Muscle of back (tissue), 13 donors: ENCODE measurements at places on chromosomes 11 and 22. TPM values are rescaled to one million over a fixed set of nuclear protein-coding genes. Genes with fewer than 3 reads are reported as not detected.

ZDHHC8 gene
- polyA plus RNA-seq: 33.2 TPM

CEND1 gene
- 0.65 TPM for polyA plus RNA-seq

FGF3 gene
- not detected for polyA plus RNA-seq

MED17 gene
- 24.1 TPM for polyA plus RNA-seq

OR8G1 gene
- polyA plus RNA-seq: not detected

KRTAP5-2 gene
- polyA plus RNA-seq: not detected

CDPF1 gene
- polyA plus RNA-seq: 9.7 TPM

CD3E gene
- 0.36 TPM for polyA plus RNA-seq

PPP6R3 gene
- polyA plus RNA-seq: 49.6 TPM

TPBGL gene
- 0.31 TPM for polyA plus RNA-seq

CNTF gene
- polyA plus RNA-seq: 0.57 TPM

DNA sequence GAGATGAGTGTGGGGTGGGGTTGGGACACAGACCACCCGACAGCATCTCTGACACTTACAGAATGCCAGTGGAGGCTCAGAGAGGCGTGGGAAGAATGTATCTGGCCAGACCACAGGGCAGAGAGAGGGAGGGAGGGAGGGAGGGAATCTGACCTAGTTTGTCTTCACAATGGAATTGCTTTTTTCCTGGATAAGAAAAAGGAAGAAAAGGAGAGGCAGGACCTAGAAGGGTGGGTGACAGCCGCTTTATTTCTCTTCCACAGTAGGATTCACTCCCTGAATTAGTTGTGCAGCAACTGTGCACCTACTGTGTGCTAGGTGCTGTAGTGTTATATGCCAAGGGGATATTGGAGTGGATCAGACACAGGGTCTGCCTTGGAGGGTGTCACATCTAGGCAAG, 3.7 kb downstream of the KCNK4 start:
- no peak for DNase-seq

GRCh38 chr22:46053563-46054090, 76.7 kb upstream of the WNT7B start:
- DNase-seq: peak; percentile 92

- no peak for DNase-seq
These were observed 70.4 kb downstream of the IGLL1 start for GRCh38 chr22:23509571-23510302.

DNA sequence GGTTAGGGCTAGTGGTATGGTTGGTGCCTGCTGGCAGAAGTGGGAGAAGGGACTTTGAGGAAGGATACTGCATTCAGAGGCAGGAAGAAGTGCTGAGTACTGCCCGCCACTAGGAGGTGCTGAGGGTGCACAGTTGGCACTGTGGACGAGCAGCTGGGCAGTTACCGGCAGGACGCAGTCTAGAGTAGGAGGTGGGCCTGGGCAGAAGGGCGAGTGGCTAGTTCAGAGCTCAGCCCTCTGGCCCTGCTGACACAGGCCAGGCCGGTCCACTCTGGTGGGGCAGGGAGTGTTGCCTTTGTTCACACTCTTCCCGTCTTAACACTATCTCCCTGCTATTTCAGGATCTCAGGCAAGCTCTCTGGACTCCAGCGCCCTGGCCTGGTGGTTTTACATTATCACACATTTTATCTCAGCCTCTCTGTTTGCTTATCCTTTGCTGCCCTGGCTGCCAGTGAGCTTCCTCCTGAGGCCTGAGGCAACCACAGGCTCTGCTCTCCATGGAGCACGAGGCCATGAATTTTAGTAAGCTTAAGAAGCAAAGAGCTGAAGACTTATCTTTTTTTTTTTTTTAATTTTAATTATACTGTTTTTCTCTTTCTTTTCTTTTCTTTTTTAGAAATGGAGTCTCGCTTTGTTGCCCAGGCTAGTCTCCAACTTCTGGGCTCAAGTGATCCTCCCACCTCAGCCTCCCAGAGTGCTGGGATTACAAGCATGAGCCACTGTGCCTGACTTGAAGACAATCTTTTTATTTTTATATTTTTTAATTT, 26.9 kb downstream of the SNAP29 start:
- DNase-seq: peak; percentile 68

DNA sequence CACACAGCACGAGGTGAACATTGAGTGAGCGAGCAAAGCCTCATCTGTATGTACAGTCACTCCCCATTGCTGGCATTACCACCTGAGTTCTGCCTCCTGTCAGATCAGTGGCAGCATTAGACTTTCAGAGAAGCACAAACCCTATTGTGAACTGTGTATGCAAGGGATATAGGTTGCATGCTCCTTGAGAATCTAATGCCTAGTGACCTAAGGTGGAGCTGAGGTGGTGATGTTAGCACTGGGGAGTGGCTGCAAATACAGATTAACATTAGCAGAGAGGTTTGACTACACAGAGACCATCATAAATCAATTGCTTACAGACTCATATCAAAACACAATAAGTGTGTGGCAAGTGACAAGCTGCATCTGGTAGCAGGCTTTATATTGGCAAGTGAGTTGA, 262.5 kb upstream of the ANO5 start:
- no peak for DNase-seq

DNA sequence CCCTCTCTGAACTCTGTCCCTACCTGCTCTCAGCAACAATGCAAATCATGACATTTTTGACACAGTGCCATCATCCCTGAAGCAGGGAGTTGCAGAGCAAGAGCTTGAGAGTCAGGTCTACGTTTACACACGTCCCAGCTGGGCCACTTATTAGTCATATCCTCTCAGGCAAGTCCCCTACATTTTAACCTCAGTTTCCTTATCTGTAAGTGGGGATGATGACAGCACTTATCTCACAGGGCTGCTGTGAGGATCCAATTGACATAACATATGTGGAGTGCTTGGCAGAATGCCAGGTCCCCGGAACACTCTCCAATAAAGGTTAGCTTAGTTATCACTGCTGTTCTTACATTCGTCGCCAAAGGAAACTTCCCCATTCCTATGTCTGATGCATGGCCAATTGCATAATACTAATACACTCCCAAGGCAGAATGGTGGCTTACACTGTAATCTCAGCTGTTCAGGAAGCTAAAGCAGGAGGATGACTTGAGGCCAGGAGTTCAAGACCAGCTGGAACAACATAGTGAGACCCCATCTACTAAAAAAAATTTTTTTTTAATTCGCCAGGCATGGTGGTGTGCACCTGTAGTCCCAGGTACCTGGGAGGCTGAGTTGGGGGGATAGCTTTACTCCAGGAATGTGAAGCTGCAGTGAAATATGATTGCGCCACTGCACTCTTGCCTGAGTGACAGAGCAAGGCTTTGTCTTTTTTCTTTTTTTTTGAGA, 16.6 kb downstream of the ASCC2 start:
- peak; percentile 57 for DNase-seq

- DNase-seq: no peak
These were observed 41.1 kb downstream of the UBASH3B start for GRCh38 chr11:122696662-122697061.

DNA sequence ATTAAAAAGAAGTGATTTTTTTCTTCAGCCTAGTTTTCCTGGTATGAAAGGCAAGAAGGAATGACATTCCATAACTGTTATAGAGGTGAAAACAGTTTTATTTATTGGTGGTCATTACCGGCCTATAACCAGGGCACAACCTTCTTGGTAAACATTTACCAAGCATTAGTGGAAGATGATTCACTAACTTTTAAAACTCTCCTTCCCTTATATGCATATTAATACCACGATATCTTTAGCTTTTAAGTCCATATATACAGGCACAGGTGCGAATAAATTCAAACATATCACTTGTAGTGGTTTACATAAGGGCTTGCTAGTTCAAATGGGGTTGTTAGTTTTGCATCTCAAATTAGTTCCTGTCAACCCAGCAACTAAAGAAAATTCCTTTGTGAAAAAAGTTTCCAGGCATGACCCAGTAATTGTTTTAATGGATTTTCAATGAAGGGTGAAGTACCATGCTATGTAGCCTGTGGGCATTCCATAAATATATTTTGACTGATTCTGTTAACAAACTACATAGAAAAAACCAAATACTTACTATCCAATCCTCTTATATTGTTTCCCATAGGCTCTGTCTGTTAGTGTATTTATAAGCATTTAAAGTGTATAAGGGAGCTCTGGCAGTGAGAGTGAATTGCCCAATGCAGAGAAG, 30.6 kb upstream of the ROBO3 start:
- DNase-seq: no peak

DNA sequence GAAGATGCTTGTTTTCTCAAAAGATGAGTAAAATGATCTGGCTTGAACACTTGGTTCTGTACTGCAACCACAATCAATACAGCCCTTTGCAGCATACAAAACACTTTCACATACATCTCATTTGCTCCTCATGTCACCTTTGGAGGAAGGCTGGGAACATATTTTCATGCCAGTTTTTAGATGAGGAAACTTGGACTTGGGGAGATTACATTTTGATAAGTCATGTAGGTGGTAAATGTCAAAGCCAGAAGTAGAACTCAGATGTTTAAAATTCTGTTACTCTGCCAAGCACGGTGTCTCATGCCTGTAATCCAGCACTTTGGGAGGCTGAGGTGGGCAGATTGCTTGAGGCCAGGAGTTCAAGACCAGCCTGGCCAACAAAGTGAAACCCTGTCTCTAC, 121.8 kb downstream of the MICAL2 start:
- DNase-seq: no peak

- no peak for DNase-seq
These were observed 2.7 kb downstream of the MUC5B start for GRCh38 chr11:1225386-1226225.

- peak; percentile 80 for DNase-seq
These were observed 134.1 kb downstream of the UVRAG start for GRCh38 chr11:75949023-75949672.

GRCh38 chr11:129722529-129722928, 93.1 kb upstream of the TMEM45B start:
- no peak for DNase-seq

DNA sequence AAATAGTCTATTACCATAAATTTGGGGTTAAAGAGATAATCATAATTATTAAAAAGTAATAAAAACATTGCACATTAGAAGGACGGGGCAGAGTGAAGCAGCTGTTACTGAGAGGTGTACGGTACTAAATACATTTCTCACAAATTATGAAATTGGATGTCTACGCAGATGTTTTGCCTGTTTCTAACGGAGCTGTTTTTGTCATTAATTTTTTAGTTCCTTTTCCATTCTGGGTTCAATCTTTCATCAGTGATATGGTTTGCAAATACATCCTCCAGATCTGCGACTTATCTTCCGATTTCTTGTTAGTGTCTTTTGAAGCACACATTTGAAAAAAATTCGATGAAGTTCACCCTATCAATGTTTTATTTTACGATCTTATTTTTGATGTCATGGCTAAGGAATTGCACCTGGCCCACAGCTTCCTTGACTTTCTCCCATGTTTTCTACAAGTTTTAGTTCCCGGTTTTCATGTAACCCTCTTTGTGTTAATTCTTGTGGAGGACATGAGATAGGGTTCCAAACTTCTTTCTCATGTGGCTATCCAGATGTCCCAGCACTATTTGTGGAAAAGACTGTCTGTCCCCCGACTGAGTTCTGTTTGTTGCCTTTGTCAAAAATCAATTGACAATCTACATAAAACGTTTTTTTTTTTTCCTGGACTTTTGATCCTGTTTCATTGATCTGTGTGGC, 21.3 kb upstream of the KRTAP5-6 start:
- DNase-seq: no peak

- DNase-seq: peak; percentile 83
These were observed 36.6 kb downstream of the RPL27A start for GRCh38 chr11:8719211-8719649.

- no peak for DNase-seq
These were observed 160.7 kb upstream of the GRIA4 start for GRCh38 chr11:105449100-105449734.

- peak; percentile 82 for DNase-seq
These were observed 662.1 kb downstream of the NTM start for GRCh38 chr11:132032555-132032954.

DNA sequence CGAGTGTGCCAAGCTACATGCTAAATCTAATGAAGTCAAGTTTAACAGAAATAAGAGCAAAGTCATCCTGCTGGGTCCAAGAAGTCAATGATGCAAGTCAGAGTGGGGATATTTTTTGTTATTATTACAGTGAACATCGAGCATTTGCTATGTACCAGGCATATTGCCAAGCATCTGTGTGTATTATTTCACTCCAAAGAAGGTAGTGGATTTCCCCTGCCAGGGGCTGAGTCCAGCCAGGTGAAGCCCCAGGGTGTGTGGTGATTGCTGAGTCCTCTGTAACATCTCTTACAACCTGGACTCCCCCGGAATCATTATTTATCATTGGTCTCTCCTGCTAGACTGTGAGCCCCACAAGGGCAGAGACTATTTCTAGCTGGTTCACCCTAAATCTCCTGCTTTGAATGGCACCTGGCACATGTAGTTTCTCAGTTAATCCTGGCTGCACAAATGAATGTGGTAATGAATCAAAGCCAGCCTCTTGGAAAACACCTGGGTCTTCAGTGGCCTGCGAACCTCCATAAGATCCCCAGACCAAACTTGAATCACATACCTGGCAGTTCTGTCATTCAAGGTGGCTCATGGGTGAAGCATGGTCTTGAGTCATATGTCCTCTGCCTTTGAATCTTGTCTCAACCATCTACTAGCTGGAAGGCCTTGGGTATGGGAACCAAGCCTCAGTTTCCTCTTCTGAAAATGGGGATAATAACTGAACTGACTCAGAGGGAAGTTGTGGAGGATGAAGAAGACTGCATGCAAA, 549.2 kb downstream of the MIAT start:
- no peak for DNase-seq

DNA sequence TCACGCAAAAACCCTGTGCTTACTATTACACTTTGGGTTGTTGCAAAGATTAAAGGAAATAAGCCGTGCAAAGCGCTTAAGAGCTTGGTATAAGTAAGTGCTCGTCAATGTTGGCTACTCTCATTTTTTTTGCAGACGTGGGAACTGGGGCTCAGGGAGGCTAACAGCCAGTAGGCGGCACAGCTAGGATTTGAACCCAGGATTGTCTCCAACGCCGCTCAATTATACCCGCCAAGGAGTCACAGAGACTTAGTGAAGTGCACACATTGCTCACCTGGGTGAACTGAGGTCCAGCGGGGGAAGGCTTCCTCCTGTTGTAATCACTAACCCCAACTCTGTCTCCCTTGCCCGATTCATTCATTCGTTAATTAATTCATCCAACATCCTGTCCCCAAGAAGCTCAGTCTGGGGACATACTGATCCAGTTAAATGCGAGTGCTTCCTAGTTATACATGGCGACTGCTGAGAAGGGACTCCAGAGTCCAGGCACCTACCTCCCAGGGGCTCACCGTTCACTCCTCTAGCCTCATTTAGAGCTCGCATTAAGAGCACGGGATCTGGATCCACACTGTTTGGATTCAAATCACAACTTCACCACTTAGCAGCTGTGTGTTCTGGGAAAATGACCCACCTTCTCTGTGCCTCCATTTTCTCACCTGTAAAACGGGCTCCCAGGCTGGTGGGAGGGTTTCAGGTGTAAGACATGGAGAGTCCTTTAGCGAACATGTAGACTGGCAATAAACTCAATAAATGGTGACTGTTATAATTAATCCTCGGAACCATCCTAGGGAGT, 838 bp upstream of the MTFP1 start:
- no peak for DNase-seq

GRCh38 chr11:99234534-99234933, 213.8 kb downstream of the CNTN5 start:
- no peak for DNase-seq
